ENCODE measurements at places on chromosomes 4 and X. TPM values are rescaled to one million over a fixed set of nuclear protein-coding genes. Genes with fewer than 3 reads are reported as not detected.

The BMX gene
- total RNA-seq: not detected

The GLRA2 gene
- total RNA-seq: not detected

The HOPX gene
- 33.6 TPM for total RNA-seq

The NXF2B gene
- not detected for total RNA-seq

The STK32B gene
- total RNA-seq: 0.59 TPM

The MTCP1 gene
- 1.5 TPM for total RNA-seq

The PABPC5 gene
- 0.74 TPM for total RNA-seq

The C4orf17 gene
- not detected for total RNA-seq

The GPC3 gene
- total RNA-seq: not detected

All from bronchus fibroblast of lung (primary cell).